ENCODE measurements at places on chromosomes 3 and 15.
A peak's percentile ranks its signal among the peaks of the same experiment; 100 is the strongest.

DNA sequence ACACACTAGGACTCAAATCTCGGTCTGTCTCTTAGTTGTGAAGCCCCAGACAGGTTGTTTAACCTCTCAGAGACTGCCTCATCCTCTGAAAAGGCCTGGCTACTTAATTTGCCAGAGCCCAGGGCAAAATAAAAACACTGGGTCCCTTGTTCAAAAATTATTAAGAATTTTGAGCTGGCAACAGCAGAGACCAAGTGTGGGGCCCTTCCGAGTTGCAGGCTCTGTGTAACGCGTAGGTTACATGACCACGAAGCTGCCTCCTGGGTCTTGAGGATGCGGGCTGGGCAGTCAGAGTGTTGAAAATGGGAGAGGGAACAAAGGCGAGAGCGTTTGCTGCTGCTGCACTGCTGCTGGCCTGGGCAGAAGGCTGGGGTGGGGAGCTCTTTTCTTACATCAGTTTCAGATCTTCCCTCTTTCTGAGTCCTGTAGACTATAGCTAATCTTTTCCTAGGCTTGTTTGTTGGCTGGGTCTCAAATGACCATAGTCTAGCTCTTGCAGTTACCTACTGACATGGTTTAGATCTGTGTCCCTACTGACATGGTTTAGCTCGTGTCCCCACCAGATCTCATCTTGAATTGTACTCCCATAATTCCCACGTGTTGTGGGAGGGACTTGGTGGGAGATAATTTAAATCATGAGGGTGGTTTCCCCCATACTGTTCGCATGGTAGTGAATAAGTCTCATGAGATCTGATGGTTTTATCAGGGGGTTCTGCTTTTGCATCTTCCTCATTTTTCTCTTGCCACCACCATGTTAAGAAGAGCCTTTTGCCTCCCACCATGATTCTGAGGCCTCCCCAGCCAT is 49.9 kb downstream of the CLEC3B start:
- no peak for DNase-seq

- DNase-seq = no peak
These were observed 13.5 kb downstream of the EAF1 start for GRCh38 chr3:15440891-15441290.

GRCh38 chr3:177713928-177714900 is 516.9 kb upstream of the TBL1XR1 start:
- DNase-seq = no peak

DNA sequence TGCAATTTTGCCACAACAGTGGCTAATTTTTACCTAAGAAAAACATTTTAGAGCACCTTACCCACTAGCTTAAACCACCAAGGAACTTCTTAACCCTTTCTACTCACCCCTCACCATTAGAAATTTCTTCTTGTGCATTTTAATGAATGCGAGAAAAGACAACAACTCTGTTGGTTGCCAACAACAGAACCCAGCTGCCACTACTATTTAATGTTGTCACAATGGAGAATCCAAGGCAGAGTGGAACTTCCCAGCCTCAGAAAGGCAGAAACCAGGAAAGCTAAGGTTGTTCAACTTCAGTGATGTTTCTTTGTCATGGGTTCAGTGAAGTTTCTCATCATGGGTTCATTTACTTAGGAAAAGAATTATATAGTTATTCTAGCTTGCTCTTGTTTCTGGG is 325.2 kb upstream of the ARL6 start:
- no peak for DNase-seq

GRCh38 chr15:73787621-73788020 is 34.5 kb upstream of the INSYN1 start:
- DNase-seq = no peak

GRCh38 chr3:68535782-68536181 is 396.6 kb downstream of the TAFA4 start:
- DNase-seq = no peak

DNA sequence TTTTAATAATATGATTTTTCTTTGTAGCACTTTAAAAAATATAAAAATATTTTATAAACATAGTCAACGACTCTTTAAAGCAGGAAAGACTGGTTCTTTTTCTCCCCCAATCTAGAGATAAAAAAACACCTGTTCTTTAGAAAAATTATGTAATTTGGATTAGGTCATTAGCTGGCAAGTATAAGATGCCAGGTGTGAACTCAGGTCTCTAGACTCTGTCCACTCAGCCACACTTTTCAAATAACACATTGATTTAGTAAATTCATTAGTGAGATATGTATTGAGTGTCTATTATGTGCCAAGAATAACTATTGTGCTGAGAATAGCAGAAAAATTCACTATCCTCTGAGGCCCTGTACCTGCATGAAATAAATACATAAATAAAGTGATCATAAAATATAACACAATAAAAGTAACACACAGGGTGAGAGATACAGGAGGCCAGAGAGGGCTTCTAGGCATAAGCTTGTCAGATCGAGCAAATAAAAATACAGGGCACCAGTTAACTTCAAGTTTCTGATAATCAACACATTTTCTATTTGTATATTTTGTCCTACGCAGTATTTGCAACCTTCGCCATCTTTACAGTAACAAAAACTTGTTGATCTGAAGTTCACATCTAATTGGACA is 867.1 kb upstream of the GBE1 start:
- no peak for DNase-seq

GRCh38 chr3:142664819-142665218 is 59.0 kb upstream of the TRPC1 start:
- DNase-seq = no peak

- no peak for DNase-seq
These were observed 1121.2 kb downstream of the SI start for GRCh38 chr3:163957072-163957471.

GRCh38 chr3:26061947-26062346 is 272.1 kb downstream of the OXSM start:
- DNase-seq = no peak

GRCh38 chr15:89093509-89093908 is 5.3 kb downstream of the ABHD2 start:
- no peak for DNase-seq

DNA sequence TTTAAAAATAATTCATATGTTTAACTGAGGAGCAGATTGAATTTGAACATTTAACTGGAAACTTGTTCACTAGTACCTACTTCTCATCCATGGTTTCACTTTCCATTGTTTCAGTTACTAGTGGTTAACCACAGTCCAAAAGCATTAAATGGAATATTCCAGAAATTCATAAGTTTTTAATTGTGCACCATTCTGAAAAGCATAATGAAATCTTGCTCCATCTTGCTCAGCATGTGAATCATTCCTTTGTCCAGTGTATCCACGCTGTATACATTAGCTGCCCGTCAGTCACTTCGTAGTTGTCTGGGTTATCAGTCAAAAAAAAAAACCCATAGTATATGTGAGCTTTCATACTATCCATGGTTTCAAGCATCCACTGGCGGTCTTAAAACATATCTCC is 217.6 kb downstream of the TPRG1 start:
- DNase-seq = no peak

- DNase-seq = no peak
These were observed 26.3 kb downstream of the ARHGEF3 start for GRCh38 chr3:56775445-56775837.

GRCh38 chr3:172550347-172550943 is 27.2 kb upstream of the TNFSF10 start:
- DNase-seq = peak; percentile 35

- DNase-seq = no peak
These were observed 38.3 kb downstream of the CCNB2 start for GRCh38 chr15:59143281-59143680.

DNA sequence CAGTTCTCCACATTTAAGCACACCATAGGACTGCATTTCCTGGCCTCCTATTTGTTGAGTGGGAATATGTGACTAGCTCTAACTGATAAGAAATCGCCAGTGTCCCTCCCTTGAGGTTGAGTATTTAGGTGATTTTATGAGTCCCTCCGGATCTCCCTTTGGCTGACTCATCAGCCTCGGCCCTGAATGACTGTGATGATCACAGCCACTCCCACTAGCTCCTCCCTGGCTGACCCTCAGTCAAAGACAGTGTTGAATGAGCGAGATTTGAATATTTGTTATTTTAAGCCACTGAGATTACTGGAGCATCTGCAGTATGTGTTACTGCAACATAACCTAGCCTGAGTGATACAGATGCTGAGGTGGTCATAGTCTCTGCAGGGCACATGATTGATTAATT is 515.3 kb downstream of the EPHB1 start:
- DNase-seq = peak; percentile 53

DNA sequence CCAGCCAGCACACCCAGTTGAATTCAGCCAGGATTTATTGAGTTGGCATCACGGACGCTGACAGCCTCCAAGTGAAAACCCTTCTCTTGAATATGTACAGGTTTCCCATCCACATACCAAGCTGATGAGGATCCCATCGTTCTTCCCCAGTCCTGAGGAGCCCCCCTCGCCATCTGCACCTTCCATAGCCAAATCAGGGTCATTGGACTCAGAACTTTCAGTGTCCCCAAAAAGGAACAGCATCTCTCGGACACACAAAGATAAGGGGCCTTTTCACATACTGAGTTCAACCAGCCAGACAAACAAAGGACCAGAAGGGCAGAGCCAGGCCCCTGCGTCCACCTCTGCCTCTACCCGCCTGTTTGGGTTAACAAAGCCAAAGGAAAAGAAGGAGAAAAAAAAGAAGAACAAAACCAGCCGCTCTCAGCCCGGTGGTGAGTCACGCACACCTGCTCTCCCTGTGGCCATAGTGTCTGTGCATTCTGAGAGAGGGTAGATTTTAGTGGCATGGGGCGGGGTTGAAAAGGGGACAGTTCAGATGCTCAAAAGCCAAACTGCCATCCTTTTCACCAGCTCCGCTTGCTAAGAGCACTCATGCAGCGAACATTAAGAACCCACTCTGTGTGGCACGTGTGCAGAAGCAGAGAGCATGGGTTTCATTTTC is 51.2 kb downstream of the KLHL25 start:
- DNase-seq = no peak

DNA sequence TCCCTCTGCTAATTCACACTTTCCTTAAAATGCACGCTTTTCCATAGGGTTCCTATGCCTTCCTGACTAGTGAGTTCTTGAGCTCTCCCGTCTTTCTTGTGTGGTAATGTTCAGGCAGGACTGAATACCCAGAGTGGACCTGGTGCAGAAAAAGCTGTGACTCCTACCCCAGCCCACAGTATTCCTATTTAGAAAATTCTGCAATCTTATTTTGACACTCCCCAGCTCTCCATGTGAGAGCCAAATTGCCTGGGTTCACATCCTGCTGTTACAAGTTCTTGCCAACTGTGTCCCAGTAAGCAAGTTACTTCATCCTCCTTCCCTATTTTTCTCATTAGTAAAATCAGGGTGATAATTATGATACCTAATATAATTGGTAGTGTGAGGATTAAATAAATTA is 290.8 kb upstream of the SLCO3A1 start:
- no peak for DNase-seq

DNA sequence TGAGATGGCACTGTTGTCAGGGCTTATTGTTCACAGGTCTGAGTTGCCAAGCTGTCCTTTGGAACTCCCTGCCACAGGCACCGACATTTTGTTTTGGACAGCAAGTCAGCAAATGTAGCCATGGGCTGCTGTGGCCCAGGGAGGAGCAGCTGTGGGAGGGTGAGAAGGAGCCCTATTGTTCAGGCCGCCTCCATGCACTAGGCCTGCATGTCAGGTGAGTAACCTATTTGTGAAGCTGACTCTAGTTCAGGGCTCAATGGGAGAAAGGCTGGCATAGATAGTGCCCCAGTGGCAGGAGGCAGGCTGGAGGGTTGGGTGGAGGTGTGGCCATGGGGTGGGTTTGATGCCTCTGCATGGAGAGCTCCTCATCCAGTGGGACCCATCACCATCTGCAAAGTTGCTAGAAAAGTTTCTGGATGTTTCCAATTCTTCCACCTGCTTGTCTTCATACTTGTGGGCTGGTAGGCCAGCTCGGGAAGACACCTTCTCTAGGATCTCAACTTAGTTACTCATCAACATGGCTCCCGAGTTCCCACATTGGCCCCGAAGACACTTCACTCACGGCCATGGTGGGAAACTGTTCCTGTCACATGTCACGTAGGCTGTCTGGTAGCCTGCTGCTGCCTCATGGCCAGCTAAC is 19.5 kb downstream of the AMOTL2 start:
- no peak for DNase-seq

- no peak for DNase-seq
These were observed 38.7 kb upstream of the MUC13 start for GRCh38 chr3:124973290-124973689.

DNA sequence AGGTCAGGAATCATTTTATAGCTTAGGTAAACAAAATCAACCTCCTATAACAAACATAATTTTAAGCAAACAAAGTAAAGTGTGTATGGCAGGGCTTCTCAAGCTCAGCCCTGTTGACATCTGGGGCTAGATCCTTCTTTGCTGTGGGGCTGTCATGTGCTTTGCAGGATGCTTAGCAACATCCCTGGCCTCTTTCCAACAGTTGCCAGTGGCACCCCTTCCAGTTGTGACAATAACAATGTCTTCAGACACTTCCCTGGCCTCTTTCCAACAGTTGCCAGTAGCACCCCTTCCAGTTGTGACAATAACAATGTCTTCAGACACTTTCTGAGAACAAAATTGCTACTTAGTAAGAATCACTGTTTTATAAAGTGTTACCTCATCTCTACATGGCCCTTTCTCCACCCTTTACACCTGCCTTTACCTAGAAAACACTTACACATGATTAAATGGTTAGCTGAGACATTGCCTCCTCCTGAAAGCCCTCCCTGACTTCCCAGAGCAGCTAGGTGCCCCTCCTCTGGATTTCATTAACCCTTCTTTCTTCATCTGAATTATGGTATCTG is 194.0 kb upstream of the LMCD1 start:
- no peak for DNase-seq

- no peak for DNase-seq
These were observed 301.9 kb upstream of the NR2F2 start for GRCh38 chr15:96028620-96029019.

GRCh38 chr3:46266598-46266997 is 24.3 kb downstream of the CCR3 start:
- DNase-seq = no peak

DNA sequence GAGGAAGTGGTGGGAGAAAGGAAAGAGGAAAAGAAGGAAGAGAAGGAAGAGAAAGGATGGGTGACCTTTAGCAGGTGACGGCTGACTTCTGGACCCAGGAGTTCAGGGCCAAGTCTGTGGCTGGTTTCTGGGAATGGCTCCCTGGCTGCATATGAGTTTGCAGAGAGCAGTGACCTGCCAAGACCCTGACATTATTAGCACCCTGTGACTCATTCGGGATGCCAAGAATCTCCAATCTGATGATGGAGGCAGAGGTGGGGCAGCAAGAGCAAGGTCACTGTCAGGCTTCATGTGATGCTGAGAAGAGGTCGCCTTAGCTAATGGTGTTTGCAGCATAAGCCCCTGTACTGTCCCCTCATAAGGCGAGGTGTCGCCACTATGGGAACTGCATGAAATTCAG is 42.6 kb downstream of the MYZAP start:
- no peak for DNase-seq

GRCh38 chr15:77518458-77518857 is 97.8 kb downstream of the HMG20A start:
- no peak for DNase-seq

All from GM12865 (cell line).